ENCODE measurements at places on chromosomes 4 and X.

GRCh38 chr4:113347245-113347644 lies 297.8 kb downstream of the ANK2 start:
- no peak for DNase-seq

DNA sequence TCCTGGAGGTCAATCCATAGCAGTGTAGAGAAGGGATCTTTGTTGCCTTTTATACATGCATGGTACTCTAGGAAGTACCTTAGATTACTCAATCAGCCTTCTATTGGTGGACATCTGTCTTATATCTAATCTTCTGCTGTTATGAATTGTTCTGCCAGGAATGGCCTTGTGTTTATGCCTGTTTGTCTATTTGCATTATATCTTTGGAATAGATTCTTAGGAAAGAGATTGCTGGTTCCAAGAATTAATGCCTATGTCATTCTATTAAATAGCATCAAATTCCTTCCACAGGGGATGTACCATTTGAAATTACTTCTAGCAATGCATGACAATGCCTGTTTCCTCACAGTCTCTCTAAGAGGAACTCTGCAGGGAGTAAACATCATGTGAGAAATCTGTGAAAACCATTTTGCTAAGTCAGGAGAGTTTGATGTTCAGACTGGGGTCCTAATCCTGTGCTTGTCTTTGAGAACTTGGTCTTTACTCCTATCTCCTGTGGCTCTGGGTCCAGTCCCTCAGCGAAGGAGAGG lies 42.5 kb downstream of the BEX3 start:
- no peak for DNase-seq

DNA sequence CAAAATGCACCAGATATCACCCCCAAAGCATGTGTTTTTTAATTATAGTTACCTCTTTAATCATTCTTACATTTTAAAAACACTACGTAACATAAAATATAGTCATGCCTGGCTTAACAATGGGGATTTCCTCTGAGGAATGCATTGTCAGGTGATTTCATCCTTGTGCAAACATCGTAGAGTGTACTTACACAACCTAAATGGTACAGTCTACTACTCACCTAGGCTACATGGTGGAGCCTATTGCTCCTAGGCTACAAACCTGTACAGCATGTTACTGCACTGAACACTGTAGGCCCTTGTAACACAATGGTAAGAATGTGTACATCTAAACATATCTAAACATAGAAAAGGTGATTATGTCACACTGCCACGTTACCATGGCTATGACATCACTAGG lies 208.6 kb downstream of the SPOCK3 start:
- DNase-seq: no peak

DNA sequence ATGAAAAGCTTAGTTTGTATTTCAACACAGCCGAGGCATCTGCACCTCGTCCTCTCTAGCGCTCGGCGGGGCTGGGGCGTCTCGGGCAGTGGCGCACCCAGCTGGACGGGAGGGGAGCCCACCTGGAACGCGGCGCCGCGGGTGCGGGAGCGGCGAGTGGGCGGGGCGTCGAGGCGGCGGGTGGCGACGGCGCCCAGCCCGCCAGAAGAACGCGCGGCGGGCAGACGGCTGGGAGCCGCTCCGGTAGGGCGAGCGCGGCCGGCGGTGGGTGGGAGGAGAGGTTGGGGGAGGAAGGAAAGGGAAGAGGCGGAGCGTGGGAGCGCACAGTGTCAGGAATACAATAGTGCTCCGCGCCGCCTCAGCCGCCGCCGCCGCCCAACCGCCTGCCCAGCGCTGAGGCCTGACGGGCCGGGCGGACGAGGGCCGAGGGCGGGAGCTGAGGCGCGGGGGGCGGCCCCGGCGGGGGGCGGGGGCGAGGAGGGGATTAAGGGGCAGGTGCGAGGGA lies at the start of gene JADE3:
TSS of gene JADE3 (plus strand) at position 324 of the 505 bp plus-strand sequence. CDS start 72,474 bp downstream, outside the sequence.
- DNase-seq: peak; percentile 39

DNA sequence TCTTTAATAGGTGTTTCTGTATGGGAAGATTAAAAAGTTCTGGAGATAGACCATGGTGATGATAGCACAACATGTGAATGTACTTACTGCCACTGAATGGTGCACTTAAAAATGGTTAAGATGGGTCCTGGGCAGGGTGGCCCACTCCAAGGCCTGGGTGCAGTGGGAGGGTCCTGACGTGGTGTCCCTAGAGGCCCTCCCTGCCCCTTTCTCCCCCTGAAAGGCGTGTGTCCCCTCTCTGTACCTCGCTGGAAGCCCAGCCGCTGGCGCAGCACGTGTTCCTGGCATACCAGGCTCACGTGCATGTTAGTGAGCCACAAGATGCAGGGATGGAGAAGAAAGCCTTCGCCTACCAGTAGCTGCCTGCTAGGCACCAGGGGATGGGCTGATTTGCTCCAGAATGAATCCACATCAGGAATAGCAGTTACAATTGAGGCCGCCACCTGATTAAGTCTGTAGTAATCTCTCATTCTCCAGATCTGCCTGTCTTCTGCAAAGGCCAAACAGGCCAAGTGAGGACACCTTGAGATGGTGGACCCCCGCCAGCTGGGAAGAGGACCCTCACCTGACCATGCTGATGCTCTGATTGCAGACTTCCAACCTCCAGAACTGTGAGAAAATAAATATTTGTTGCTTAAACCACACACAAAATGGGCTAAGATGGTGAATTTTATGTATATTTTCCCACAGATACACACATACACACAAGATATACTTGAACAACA lies 67.5 kb downstream of the COQ2 start:
- DNase-seq: no peak

- no peak for DNase-seq
Measured at GRCh38 chr4:121208244-121209007, 44.3 kb upstream of the TNIP3 start.

GRCh38 chr4:55023030-55023429 lies 102.4 kb downstream of the KDR start:
- DNase-seq: no peak

GRCh38 chr4:134636338-134637051 lies 434.9 kb upstream of the PABPC4L start:
- no peak for DNase-seq

GRCh38 chrX:130120746-130121504 lies 10.6 kb upstream of the ELF4 start:
- no peak for DNase-seq

- DNase-seq: no peak
Measured at GRCh38 chr4:39905656-39906055, 72.1 kb downstream of the PDS5A start.

- DNase-seq: no peak
Measured at GRCh38 chr4:83112231-83112630, 2.3 kb downstream of the PLAC8 start.

GRCh38 chrX:118974908-118975671 lies 672 bp downstream of the LONRF3 start:
- DNase-seq: no peak

DNA sequence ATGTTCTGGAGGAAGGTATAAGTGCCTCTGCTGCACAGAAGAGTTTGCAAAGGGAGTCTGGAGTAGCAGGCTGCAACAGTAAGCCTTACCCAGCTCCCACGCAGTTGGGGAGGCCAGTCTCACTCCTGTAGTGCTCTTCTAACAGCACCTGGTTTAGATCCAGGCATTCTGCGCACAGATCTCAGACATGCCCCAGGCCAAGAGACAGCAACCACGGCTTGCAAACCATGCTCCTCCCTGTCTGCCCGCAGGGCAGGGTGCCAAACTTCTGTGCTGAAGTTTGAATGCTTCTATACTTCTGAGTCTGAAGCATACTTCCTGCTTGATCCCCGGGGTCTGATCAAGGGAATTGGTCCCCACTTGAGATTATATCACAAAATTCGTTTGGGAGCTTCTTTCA lies 106.3 kb downstream of the LINC00632 start:
- DNase-seq: peak; percentile 12

GRCh38 chr4:35166466-35166865 lies 1077.8 kb downstream of the ARAP2 start:
- no peak for DNase-seq

- no peak for DNase-seq
Measured at GRCh38 chr4:917466-917865, 14.7 kb downstream of the GAK start.

- no peak for DNase-seq
Measured at GRCh38 chr4:124768596-124769365, 56.2 kb upstream of the ANKRD50 start.

DNA sequence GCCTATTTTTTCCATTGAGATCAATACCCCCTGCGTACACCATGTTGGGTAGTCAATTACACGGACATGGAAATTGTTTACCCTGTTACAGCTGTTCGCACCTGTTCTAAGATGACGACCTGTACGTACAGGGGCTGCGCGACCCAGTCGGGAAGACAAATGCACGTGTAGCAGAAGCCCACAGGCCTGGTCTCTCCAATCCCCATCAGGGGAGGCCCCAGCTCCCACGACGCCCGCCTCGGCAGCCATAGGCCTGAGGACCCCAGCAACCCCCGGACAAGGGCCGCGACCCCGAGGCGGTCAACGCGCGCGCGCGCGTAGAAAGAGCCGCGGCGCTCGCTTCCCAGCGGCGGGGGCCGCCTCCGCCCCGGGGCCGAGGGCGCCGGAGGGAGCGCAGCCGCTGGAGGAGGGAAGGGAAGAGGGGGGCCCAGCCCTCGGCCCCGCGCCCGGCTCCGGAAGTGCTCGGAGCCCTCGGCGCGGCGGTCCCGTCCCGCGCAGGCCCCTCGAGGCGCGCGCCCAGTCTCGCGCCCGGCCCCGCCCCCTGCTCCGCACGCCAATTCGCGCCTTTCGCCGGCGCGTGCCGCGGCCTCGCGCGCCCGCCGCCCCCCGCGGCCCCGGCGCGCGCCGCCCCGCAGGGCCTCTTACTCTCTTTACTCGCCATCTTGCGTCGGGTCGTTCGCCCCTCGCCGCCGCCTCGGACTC lies 618 bp downstream of the RBBP7 start:
- no peak for DNase-seq

GRCh38 chr4:181685461-181685860 lies 557.7 kb upstream of the TENM3 start:
- peak; percentile 72 for DNase-seq

DNA sequence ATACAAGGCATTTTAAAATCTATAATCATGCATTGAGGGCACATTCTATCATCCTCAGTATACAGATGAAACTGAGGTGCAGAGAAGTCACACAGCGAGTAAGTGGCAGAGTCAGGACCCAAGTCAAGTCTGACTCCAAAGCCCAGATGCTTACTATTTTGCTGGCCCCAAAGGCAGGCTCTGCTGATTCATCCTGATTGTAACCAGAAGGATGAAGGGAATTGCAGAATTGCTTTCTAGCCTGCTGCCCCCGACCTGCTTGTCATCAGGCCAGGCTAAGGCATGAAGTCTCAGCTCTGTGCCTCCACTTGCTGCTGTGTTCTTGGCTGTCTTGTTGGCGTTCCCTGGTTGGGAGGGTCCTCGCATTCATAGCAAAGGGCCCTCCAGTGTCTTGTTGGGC lies 62.7 kb downstream of the SLC9A6 start:
- DNase-seq: peak; percentile 25

GRCh38 chrX:75642811-75643361 lies 120.0 kb upstream of the ZDHHC15 start:
- DNase-seq: no peak

DNA sequence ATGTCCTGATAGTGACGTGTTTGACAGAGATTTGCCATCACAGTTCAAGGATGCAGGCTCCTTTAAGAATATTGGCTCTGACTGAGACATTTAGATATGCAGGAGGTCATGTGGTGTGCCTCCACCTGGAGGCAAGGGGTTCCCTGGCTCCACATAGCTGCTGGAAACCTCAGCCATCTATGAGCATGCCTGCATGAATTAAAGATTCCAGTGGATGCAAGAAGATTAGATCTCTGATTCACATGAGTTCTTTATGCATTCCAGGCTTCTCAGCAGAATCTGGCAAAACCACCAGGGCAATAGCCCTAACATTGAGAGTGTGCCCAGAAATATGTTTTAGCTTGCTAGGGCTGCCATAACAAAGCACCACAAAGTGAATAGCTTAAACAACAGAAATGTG lies 298.5 kb upstream of the AADAT start:
- DNase-seq: peak; percentile 17

DNA sequence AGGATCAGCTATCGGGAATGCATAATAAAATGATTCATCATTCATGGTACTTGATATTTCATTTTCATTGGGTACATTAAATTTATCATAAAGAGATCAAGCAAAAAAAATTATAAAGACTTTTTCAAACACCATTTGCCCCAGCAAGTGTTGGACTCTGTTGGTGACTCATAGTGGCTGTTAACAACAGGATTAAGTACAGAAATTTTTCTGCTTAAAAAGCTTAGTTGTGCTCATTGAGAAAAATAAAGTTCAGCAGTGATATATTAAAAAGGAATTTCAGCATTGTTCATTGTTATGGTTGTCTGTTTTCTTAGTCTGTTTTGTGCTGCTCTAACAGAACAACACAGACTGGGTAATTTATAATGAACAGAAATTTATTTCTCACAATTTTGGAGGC lies 86.2 kb upstream of the PCDH10 start:
- DNase-seq: no peak
